ENCODE measurements at places on chromosomes 7 and 10. TPM values are rescaled to one million over a fixed set of nuclear protein-coding genes. Genes with fewer than 3 reads are reported as not detected.

CCDC136 gene
- total RNA-seq: 1.1 TPM

PLEKHS1 gene
- total RNA-seq: not detected

TLX1 gene
- total RNA-seq: not detected

- DNase-seq: no peak
These were observed 1496.3 kb downstream of the REEP3 start for GRCh38 chr10:65017523-65017922.

GRCh38 chr7:28685644-28686417, 272.3 kb downstream of the TRIL start:
- DNase-seq: peak; percentile 98

DNA sequence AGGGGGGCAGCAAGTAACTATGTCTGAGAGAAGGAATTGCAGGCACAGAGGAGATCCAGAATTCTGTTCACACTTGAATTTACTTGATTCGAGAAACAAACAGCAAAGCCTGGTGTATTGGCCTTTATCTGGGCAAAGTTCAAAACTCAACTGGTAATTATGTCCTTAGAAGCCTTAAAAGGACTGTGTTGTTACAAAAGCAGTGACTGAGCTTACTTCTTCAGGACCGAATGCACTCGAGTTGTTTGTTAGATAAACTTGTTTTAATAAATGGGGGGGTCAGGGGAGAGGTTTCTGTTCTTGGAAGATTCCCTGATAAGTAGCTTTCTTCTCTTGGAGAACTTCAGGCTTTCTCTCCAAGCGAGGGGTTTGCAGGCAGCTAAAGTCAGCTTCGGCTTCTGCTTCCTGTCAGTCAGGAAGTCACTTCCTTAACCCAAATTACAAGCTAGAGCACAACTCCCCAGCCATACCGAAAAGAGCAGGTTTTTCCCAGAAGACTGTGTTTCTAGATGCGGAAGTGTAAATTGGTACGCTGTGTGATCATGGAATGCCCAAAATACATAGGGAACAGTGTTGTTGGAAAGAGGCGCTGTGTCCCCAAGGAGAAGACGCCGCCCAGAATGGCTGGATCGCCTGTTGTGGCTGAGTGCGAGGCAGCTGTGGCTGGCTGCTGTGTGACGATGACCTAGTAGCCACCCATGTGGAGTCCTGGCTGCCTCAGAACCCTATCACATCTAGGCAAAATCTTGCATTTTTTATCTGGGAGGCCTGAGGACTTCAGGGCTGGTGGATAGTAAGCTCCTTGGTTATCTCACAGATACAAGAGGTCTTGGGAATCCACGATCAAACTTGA, 110.4 kb downstream of the TCF7L2 start:
- DNase-seq: peak; percentile 60

GRCh38 chr7:143924851-143925250, 10.2 kb upstream of the OR2F2 start:
- no peak for DNase-seq

DNA sequence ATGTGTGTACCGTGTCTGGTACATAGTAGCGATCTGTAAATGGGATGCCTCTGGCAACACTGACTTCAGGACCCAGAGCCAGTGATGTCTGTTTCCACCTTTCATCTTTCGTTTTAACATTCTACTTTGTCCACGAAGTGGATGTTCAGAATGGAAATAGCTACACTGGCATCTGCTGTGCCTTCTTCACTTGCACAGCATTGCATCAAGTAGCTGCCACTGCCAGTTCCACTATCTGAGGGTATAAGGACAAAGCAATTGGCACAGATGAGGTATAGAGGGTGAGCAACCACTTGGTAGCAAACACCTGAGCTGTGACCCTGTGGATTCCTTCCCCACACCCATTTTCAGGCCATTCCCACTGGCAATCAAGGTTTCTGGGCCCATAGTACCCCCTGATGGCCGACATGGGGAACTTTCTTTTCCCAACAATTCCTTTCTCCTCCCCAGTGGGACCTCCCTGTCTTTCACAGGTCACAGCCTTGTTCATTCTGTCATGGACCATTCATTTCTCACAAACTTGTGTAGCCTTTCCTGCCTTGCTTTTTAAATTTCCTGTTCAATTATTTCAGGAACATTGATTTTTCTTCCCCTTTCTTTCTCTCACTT, 4.0 kb downstream of the ITGA8 start:
- peak; percentile 71 for DNase-seq

- DNase-seq: no peak
These were observed 66.4 kb downstream of the TAC1 start for GRCh38 chr7:97798046-97799019.

GRCh38 chr7:158030566-158030965, 557.1 kb downstream of the PTPRN2 start:
- DNase-seq: no peak

- no peak for DNase-seq
These were observed 265.1 kb downstream of the LRMDA start for GRCh38 chr10:75696536-75696935.

GRCh38 chr10:6813856-6814255, 233.8 kb upstream of the PRKCQ start:
- DNase-seq: no peak

DNA sequence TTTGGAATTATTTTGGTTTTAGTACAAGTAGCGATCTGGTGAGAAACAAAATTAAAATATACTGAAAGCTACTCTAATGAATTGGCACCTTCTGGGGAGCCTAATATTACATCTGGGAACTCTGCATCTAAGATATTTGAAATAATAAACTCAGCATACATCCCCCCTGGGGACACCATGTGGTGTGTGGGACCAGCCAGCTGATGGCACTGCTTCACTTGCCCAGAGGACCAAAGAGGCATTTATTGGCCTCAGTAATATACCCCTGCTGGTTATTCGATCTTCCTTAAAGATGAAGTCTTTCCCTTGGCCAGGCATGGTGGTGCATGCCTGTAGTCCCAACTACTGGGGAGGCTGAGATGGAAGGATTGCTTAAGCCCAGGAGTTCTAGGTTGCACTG, 195.1 kb upstream of the AUTS2 start:
- no peak for DNase-seq

All from lung microvascular endothelial cell (primary cell).